Glutamatergic neuron (in vitro differentiated cells): ENCODE measurements at places on chromosomes 13 and 19.
A peak's percentile ranks its signal among the peaks of the same experiment; 100 is the strongest.

DNA sequence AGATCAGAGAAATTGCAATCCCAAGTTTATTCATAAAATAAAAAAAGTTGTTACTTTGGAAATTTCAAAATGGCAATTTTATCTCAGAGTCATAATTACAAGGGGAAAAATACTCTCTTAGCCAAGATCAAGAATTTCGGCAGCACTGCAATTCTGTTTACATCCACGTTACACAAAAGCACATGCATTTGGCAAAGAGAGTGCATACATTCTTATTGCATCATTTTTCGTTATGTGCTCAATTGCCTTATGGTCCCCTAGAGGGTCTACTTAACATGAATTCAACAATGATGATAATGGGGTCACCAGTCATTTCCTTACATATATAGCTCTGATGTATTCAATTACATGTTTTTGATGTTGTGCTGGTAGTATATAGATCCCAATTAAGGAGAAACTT, 498.0 kb downstream of the DIAPH3 start:
- H3K36me3 ChIP-seq = no peaks in the 10 kb centered on the region
- H3K4me1 ChIP-seq = peaks cover 10% of the 10 kb centered on the region
- DNase-seq = no peak
- no peak overlapping the region for H3K4me3 ChIP-seq

DNA sequence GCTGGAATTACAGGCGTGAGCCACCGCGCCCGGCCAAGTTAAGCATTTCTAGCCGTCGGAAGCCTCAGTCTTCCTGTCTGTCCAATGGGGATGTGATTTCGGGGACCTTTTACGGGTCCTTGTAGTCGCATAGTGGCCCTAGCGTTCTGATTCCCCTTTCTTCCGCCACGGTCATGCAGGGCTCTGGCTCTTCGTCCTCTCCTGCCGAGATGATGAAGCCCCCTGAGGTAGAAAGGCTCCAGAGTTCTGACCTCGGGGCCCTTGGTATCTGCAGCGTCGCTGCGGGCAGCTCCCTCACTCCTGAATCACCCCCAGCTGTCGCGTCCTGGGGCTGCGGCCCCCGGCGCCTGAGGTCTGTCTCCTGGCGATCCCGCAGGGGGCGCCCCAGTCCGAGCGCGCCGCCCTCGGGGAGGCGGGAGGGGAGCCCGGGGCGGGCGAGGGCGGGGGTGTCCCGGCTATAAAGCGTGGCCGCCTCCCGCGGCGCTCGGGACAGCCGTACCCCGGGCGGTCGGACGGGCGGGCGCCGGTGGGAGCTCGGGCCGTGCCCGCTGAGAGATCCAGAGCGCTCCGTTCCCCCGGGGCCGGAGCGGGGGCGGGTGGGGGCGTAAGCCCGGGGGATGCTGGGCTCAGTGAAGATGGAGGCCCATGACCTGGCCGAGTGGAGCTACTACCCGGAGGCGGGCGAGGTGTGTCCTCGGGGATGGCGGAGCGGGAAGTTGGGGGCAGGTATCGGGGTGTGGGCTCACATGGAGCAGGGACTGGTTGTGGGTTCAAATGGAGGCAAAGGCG, at the start of gene FOXA3:
Gene FOXA3 (plus strand): TSS at position 487 of the 789 bp plus-strand sequence. CDS start 131 bp downstream, at position 618.
- peak within 1 kb of the TSS; percentile 98 for H3K4me3 ChIP-seq
- H3K36me3 ChIP-seq = no peaks in the 10 kb centered on the region
- H3K27me3 ChIP-seq = peaks cover 30% of the 10 kb centered on the region
- H3K4me1 ChIP-seq = no peaks in the 10 kb centered on the region

DNA sequence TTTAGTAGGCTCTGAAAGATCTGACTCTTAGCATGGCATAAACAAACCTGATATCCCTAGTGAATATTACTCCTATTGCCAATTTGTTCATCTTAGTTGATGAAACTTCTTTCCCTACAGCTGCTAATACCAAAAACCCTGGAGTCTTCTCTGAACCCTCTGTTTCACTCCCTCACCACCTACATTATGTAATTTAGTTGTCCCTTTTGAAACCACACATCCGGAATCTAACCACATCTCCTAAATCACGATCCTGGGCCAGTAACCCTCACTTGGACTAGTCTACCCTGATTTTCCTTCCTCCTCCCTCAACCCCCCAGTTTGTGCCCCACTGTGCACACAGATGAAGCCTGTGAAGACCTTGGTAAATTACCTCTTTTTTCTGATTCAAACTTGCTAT, 1.2 kb downstream of the ZNF256 start:
- peak overlapping the region; percentile 87 for H3K4me3 ChIP-seq
- H3K36me3 ChIP-seq = peaks cover 26% of the 10 kb centered on the region
- peaks cover 4% of the 10 kb centered on the region for H3K27me3 ChIP-seq
- peaks cover 8% of the 10 kb centered on the region for H3K4me1 ChIP-seq
- DNase-seq = no peak

GRCh38 chr19:1244693-1245451, 3.3 kb downstream of the ATP5F1D start:
- peak overlapping the region; percentile 46 for H3K4me3 ChIP-seq
- H3K27ac ChIP-seq = peak overlapping the region; percentile 84
- H3K36me3 ChIP-seq = no peaks in the 10 kb centered on the region
- no peak for DNase-seq
- H3K27me3 ChIP-seq = peaks cover 6% of the 10 kb centered on the region

GRCh38 chr13:21998279-21998990, 327.6 kb downstream of the FGF9 start:
- H3K27me3 ChIP-seq = no peaks in the 10 kb centered on the region
- no peak overlapping the region for H3K27ac ChIP-seq
- H3K36me3 ChIP-seq = no peaks in the 10 kb centered on the region
- H3K4me1 ChIP-seq = peaks cover 12% of the 10 kb centered on the region
- H3K4me3 ChIP-seq = no peak overlapping the region

DNA sequence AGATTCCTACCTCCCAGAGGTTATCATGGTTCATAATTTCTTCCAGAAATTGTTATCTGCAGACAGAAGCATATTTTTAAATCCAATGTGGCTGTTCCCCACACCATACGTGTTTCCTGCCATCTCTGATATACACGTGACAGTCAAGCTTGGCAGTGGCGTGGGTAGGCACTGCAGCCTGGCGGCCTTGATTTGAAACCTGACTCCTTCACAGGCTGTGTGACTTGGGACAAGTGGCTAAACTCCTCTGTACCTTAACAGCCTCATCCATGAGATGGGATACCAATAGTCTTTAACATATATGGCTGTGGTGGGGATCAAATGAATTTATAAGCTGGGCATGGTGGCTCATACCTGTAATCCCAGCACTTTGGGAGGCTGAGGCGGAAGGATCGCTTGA, 33.2 kb downstream of the DPF1 start:
- peaks cover 2% of the 10 kb centered on the region for H3K27me3 ChIP-seq
- H3K36me3 ChIP-seq = peaks cover 2% of the 10 kb centered on the region
- no peak overlapping the region for H3K27ac ChIP-seq
- no peak overlapping the region for H3K4me3 ChIP-seq
- DNase-seq = no peak

DNA sequence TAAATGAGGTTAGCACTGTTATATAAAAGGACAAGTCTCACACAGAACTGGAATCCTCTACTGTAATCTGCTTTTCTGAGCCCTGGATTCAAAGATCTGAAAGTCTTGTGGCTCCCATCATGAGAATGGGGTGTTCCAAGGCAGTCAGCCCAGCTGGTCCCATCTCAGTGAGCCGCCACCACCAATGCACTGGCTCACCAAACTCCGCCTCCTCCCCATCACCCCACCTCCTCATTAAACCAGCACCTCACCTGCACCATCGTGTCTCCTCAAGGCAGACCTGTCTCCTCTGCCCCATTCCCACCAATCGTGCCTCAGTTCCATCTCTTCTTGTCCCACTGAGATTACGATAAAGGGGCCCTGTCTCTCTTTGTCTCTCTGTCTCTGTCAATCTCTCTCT, 166.7 kb downstream of the USP12 start:
- peaks cover 30% of the 10 kb centered on the region for H3K4me1 ChIP-seq
- peaks cover 19% of the 10 kb centered on the region for H3K27me3 ChIP-seq
- DNase-seq = no peak
- H3K4me3 ChIP-seq = no peak overlapping the region
- H3K27ac ChIP-seq = no peak overlapping the region

DNA sequence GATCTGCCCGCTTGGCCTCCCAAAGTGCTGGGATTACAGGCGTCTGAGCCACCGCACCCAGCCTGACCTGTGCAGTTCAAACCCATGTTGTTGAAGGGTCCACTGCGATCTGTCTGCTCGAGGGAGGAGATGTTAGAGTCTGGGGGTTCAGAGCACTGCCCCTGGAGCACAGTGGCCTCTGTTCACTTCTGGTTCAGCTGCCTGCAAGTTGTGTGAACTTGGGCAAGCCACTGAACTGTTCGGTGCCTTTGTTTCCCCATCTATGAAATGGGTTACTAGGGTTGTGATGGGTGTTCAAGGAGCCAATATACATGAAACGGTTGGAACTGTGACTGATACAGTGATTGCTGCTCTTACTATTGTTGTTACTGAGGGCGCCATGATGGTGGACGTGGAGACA, 1.7 kb downstream of the PLIN5 start:
- DNase-seq = no peak
- H3K36me3 ChIP-seq = no peaks in the 10 kb centered on the region
- no peaks in the 10 kb centered on the region for H3K4me1 ChIP-seq
- no peak overlapping the region for H3K4me3 ChIP-seq
- H3K27me3 ChIP-seq = peaks cover 4% of the 10 kb centered on the region
- H3K27ac ChIP-seq = no peak overlapping the region

DNA sequence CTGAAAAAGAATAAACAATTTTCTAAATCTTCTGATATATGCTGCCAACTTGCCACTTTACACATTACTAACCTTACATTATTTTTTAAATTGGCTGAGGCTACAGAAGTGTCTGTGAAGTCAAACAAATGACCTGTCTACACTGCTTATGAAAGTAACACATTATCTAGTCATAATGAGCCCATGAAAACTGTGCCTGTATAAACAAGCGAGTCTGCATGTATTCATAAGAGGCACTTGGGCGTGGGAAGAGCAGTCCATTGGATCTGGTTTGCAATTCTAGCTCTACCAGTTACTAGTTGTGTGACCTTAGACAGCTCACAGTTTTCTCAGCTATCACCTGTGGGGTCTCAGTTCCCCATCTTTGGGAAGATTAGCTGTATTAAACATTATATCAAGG, 3.1 kb downstream of the VPS36 start:
- DNase-seq = no peak
- no peaks in the 10 kb centered on the region for H3K36me3 ChIP-seq
- H3K4me3 ChIP-seq = no peak overlapping the region

GRCh38 chr13:66266761-66267160, 963.4 kb downstream of the PCDH9 start:
- no peak overlapping the region for H3K4me3 ChIP-seq
- no peaks in the 10 kb centered on the region for H3K36me3 ChIP-seq
- H3K27me3 ChIP-seq = no peaks in the 10 kb centered on the region
- H3K27ac ChIP-seq = no peak overlapping the region

GRCh38 chr13:113604186-113604585, 19.6 kb downstream of the TFDP1 start:
- H3K36me3 ChIP-seq = peaks cover 25% of the 10 kb centered on the region
- peaks cover 6% of the 10 kb centered on the region for H3K27me3 ChIP-seq
- H3K27ac ChIP-seq = no peak overlapping the region
- H3K4me3 ChIP-seq = no peak overlapping the region

DNA sequence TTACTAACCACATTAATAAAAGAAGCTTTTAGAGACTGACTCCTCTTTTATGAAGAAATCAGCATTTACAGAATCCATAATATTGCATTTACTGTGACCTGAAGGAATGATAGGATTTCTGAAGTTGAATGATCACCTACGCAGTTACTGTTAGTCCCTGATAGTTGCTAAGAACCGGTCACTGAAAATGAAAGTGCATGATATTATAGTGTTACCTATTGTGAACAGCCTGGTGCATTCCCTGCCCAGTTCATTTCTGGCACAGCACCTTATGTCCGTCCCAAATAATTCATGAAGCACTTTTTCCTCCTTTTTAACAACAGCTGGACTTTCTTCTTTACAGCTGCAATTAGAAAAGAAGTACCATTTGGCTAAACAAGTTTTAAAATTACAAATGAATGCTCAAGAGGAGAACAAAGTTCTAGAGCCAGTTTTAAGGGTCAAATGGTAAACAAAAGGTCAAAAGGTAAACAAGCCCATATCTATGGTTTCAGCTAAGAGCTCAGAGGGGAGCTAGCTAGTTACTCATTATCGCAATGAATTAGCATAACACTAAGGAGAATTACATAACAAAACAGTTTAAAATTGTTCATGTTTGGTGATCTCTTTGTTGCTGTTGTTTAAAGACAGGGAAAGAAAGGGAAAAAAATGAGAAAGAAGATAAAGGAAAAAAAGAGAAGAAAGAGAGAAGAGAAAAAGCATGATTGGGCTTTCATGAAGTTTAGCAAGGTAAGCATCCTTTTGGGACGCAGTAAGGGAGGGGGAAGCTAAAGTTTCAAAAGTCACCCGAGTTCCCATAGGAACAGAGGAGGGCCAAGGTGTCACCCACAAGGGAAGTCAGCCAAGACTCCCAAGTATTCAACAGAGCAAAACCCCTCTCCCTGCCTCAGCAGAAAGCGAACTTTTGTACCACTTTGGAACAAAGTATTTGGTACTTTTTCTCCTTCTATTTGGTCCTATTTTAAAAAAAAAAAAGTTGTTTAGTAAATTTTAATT, 50.2 kb downstream of the FLT3 start:
- H3K27ac ChIP-seq = no peak overlapping the region
- no peaks in the 10 kb centered on the region for H3K27me3 ChIP-seq
- H3K36me3 ChIP-seq = no peaks in the 10 kb centered on the region
- H3K4me3 ChIP-seq = no peak overlapping the region
- peaks cover 3% of the 10 kb centered on the region for H3K4me1 ChIP-seq
- no peak for DNase-seq

GRCh38 chr13:99808786-99809185, 162.8 kb downstream of the ZIC5 start:
- H3K4me1 ChIP-seq = peaks cover 31% of the 10 kb centered on the region
- no peak overlapping the region for H3K4me3 ChIP-seq
- no peaks in the 10 kb centered on the region for H3K36me3 ChIP-seq

- no peak for DNase-seq
- peaks cover 15% of the 10 kb centered on the region for H3K27me3 ChIP-seq
- H3K27ac ChIP-seq = peak overlapping the region; percentile 99
- H3K4me3 ChIP-seq = no peak overlapping the region
These were observed 2.7 kb upstream of the CCDC97 start for GRCh38 chr19:41307090-41307875.

GRCh38 chr13:53198017-53198416, 169.4 kb downstream of the OLFM4 start:
- peak overlapping the region; percentile 31 for H3K27ac ChIP-seq
- no peak for DNase-seq
- no peaks in the 10 kb centered on the region for H3K36me3 ChIP-seq
- peaks cover 2% of the 10 kb centered on the region for H3K27me3 ChIP-seq

DNA sequence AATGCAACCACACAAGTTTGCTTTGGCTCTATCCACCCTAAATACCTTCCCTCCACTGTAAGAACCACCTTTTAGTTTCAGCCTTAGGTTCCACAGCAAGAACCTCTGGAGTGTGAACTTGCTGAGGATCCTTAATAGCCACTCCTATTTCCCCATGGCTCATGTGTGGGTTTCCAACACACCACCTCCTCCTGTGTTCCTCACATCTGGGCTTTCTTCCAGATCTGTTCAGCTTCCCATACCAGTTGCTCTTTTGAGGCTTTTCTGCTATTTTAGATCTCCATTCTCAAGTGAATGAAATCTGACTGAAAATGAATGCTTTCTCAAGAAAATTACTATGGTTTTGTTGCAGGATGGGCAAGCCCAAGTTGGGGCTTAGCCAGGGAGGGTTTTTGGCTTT, 104.8 kb upstream of the MIR17HG start:
- H3K27me3 ChIP-seq = peaks cover 2% of the 10 kb centered on the region
- H3K4me3 ChIP-seq = no peak overlapping the region
- DNase-seq = no peak
- no peak overlapping the region for H3K27ac ChIP-seq
- H3K4me1 ChIP-seq = peaks cover 6% of the 10 kb centered on the region
